ENCODE measurements at places on chromosomes 2 and 18.

- DNase-seq = no peak
These were observed 134.6 kb upstream of the GPC1 start for GRCh38 chr2:240300840-240301239.

GRCh38 chr2:189179570-189179950, at the start of gene COL5A2:
Gene COL5A2, minus strand, starts transcription at chr2:189179761. Its CDS starts 157 bp downstream, at chr2:189179604.
- DNase-seq = no peak

DNA sequence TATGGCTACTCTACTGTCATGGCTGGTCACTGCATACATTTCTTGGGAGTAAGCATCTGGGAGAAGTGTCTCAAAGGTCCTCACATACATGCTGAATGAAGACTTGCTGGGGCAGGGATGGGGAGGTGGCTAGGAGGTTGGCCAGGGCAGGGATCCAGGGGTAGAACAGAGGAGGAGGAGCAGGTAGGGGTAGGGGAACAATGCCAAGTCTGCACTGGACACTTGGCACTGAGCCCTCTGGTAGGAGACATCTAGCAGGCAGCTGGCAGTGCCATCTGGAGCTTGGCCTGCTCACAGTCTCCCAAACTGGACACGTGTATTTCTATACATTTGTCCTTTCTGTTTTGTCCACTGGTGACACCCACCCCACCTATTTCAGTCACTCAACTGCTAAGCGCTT, 62.7 kb upstream of the REV1 start:
- DNase-seq = no peak

GRCh38 chr2:233672886-233673285, 1.2 kb downstream of the UGT1A9 start:
- DNase-seq = no peak

- DNase-seq = no peak
These were observed 45.5 kb upstream of the ZSWIM2 start for GRCh38 chr2:186894478-186894877.

Measured in stimulated activated CD8-positive, alpha-beta memory T cell treated with anti-CD3 and anti-CD28 coated beads, Interleukin-15, amount 100 ng/mL, for 24 hours (primary cell).